Peyer's patch (tissue), 4 donors: ENCODE measurements at places on chromosomes 7 and 10. TPM values are rescaled to one million over a fixed set of nuclear protein-coding genes. Genes with fewer than 3 reads are reported as not detected.

- DNase-seq = no peak
Observed at GRCh38 chr7:122430710-122431109, 126.2 kb upstream of the FEZF1 start.

GRCh38 chr7:43522406-43523156, 60.3 kb upstream of the STK17A start:
- DNase-seq = no peak

DNA sequence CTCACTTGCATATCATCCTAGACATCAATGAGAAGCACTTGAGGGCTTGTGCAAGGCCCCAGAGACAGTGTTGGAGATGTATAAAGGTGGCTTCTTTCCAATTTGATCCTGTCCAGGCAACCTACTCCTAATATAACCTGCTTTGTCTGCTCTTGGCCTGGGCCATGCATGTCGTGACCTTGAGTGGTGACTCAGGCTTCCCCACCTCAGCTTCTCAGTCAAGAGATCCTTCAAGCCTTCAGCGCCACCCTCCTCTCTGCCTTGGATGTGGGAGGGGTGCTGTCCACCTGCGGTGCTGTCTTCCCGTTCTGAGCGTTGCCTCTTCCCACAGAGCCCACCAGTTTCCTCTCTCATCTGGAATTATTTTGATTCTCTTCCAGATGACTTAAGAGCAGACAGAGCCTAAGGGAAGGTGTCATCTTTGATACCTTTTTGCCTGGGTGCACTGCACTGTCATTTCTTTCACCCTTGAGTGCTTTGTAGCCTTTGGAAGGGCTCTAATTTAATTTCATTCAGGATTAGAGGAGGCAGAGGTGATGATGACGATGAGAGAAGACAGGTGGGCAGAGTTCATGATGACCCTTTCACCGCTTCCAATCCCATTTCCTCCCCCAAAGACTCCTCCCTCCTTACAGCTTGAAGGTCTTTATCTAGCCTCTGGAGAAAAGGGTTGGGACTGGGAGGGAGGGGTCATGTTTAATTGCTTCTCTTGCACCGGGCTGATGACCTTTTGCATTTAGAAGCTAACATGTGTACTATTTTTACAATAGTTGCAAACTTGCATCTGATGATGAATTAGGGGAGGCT, 6.9 kb downstream of the LSMEM1 start:
- no peak for DNase-seq

Gene VWA2
- 6.5 TPM for total RNA-seq

GRCh38 chr7:84162125-84162524, 32.5 kb downstream of the SEMA3A start:
- DNase-seq = no peak

GRCh38 chr7:155785536-155785935, 26.7 kb downstream of the SHH start:
- peak; percentile 24 for DNase-seq

- no peak for DNase-seq
Observed at GRCh38 chr10:129259128-129259815, 207.8 kb upstream of the MGMT start.

GRCh38 chr7:148042935-148043631, 547.5 kb upstream of the C7orf33 start:
- no peak for DNase-seq

Gene ZNF804B
- total RNA-seq = not detected

GRCh38 chr10:113339121-113339520, 213.7 kb upstream of the HABP2 start:
- DNase-seq = no peak

Gene NRCAM
- 1.1 TPM for total RNA-seq

Gene CEP55
- total RNA-seq = 32.2 TPM

DNA sequence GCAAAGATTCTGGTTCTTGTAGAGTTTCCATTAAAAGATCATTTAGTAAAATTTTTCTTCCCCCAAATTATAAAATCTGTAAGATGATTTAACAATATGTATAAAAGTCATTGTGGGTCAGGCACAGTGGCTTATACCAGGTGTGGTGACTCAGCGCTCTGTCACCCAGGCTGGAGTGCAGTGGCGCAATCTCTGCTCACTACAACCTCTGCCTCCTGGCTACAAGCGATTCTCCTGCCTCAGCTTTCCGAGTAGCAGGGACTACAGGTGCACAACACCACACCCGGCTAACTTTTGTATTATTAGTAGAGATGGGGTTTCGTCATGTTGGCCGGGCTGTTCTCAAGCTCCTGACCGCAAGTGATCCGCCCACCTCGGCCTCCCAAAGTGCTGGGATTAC, 68.0 kb downstream of the SEPTIN14 start:
- DNase-seq = no peak

- DNase-seq = no peak
Observed at GRCh38 chr7:92076509-92076908, 57.8 kb downstream of the CYP51A1 start.

Gene SPDYE16
- not detected for total RNA-seq

DNA sequence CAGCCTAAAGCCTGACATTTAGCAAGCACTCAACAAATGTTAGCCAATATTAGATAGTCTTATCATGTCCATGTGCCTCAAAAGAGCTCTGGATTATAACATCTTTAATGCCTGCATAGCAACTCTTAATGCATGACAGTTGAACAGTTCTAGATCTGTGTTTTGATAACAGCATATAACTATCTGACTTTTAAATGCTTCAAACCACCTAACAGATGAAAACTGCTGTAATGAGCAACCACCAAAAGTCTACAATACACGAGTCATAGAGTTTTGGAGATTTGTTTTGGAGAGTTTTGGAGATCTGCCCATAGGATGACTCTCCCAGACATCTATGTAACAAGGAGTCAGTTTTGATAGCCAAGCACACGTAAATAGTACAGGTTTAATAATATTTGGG, 227.3 kb downstream of the TWIST1 start:
- no peak for DNase-seq

DNA sequence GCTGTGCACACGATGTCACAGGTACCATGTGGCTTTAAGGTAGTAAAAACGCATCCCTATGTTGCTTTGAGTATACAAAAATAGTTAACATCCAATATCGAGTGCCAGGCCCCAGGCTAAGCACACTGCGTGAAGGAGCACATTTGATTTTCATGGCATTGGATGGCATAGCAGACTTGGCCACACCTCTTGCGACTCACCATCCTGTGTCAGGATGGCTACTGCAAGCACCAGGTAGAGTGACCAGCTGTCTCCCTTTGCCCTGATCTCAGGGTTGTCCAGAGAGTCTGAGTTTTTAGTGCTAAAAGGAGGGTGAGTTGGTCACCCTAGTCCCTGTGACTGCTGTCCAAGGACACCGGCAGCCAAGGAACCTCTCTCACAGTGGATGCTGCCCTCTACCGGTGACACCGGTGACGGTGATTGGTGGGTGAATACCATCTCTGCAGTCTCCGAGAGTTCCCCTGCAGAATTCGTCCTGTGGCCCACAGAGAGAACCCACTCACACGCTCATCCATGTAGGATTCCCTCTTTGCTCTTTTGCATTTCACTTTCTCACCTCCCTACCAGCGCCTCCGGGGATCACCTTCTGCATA, 76.1 kb downstream of the BICC1 start:
- no peak for DNase-seq
